CD4-positive, alpha-beta T cell treated with Interleukin-21 for 1 hour (primary cell): ENCODE measurements at places on chromosomes 6 and 20.
A peak's percentile ranks its signal among the peaks of the same experiment; 100 is the strongest.

DNA sequence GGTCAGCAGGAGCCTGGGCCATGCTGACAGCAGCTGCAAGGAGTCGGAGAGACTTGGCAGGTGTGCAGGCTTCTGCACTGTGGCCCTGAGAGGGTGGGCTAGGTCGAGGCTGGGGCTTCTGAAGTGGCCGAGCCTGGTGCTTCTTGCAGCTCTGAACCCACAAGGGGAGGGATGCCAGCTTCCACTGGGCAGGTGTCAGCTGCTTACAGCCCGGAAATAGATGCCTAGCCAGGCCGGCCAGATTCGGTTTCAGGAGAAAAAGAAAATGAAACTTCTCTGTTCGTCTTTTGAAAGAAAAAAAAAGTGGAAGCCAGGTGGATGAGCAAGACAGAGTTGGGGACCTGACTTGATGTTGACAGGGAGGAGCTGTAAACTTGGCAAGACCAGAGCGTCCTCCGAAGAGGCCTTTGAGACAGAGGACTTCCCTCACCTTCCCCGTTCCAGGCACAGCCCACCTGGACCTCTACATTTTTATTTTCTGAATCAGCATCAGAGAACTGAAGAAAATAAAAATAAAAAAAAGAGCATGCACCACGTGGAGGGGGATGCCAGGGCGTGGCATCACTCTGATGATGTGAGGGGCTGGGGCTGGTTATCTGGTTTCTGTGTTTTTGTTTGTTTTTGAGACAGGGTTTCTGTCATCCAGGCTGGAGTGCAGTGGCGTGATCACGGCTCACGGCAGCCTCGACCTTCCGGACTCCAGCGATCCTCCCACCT lies at the start of gene ZBP1:
ZBP1 (minus strand) TSS at position 153 of the 717 bp plus-strand sequence; CDS start at position 22, 131 bp downstream.
- DNase-seq = peak; percentile 74

GRCh38 chr6:10071631-10072220 lies 343.1 kb downstream of the TFAP2A start:
- no peak for DNase-seq

GRCh38 chr20:31803552-31804291 lies 15.4 kb upstream of the MYLK2 start:
- no peak for DNase-seq

GRCh38 chr20:43917380-43917779 lies 2.7 kb downstream of the TOX2 start:
- no peak for DNase-seq

DNA sequence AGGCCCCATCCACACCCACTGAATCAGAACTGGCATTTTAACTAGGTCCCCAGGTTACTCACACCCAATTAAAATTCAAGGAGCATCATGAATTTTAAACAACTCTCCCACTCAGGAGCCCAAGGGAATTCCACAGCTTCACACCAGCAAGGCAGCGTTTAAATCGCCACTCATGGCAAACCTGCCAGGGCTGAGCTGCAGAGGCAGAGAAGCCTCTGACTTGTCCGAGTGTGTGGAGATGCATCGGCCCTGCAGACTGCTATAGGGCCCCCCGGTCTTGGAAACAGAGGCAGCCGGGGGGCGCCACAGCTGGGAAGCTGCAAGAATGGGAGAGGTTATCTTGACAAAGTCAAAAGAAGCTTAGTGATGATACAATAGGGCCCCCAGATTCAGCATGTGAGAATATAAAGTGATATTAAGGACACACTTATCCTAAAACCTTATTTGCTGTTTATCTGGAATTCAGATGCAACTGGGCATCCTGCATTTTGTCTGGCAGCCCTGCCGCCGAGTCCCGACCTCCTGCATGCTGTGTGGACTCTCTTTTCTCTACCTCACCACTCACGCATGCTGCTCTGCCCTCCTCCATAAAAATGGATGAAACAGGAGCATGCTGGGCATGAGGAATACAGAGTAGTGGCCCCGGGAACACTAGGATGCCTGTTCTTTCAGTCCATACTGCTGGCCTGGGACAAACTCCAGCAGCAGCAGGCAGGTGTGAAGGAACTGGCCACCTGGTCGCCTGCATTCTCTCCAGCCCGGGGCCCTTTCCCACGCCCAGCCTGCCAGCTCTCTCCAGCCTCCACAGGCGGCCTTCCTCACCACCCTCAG lies 126.1 kb downstream of the PXDC1 start:
- DNase-seq = no peak

DNA sequence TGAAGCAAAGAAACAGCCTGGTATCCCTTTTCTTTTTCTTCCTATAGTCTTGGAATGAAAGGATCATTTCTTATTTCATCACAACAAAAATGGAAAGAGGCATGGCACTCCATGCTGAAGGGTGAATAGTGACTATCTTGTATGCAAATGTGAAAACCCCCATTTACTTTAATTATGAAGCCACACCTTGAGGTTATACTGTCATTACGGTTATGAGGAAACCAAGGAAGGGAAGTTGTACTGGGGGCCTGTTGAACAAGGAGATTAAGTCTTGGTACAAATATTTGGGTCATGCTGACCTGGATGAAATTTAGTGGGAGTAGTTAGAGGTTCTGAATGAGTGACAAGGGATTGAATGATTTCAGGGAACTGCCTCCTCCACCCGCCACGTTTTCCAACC lies 8.7 kb upstream of the STXBP5 start:
- DNase-seq = no peak

DNA sequence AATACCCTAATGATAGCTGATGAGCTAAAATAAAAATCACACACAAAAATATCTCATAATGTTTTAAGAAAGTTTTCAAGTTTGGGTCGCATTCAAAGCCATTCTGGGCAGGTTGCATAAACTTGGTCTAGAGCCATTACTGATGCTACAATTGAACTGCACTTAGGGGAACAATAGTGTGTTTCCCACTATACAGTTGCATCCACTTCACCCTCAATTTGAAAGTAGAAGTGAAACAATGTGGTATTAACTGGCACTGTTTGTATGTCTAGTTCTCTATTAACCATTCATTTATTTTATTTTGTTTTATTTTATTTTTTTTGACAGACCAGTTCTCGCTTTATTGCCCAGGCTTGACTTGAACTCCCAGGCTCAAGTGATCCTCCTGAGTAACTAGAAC lies 23.0 kb upstream of the STK38 start:
- DNase-seq = no peak

DNA sequence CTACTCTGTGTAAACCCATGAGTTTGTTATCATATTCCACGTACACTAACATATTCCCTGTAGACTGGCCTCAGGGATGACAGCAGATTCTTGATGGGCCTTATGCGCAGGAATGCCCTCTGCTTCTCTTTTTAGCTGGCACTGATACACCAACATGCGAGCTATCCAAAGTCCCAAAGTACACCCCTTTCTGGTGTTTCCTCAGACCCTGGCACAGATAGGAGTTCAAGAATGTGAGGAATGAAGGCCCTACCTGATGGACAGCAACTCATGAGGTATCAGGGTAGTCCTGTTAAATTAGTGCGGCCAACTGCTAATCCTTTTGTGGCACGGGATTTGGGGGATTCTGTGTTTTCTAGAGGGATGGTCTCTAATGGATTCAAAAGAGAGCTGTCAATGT lies 93.0 kb downstream of the BACH2 start:
- DNase-seq = no peak

- DNase-seq = peak; percentile 67
Observed at GRCh38 chr6:155177363-155177961, 86.4 kb upstream of the CLDN20 start.

DNA sequence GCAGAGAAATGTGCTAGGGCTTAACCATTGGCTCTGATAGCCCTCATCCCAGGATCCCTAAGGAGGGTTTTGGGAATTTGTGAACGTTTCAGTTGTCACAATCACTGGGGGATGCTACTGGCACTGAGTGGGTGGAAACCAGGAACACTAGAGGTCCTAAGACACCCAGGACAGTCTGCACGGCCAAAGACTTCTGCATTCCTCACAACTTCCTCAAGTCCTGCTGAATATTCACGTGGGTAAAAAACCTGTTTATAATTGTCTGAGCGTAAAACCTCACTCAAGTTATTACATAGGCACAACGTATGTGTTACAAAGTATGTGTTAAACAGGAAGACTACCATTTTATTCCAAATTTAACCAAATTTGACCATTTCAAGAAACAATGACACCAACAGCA lies 52.4 kb downstream of the GMDS start:
- no peak for DNase-seq

- no peak for DNase-seq
Observed at GRCh38 chr20:50230871-50231560, 40.4 kb downstream of the CEBPB start.

DNA sequence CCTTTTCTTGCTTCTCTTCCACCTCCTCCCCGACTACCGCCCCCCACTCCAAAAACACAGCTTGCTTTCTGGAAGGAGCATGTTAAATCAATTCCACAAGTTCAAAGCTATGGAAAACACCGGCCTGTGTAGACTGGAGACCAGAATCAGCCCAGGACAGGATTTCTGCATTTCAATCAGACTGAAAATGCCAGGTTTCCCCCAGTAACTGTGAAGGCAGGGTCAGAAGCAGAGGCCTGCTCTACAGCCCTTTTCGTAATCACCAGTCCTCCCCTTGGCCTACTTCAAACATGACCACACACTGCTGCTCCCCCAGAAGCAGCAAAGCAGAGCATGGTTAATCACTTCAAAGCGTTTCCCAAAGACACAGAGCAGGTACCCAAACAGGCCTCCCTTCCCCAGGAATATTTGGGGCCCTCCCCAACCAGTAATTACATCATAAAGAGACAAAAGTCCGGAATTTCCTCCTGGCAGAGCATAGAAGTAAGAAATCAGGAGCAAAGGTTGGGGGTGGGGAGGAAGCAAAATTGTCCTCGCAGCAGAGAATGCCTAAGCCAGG lies 38.4 kb downstream of the ZMYND8 start:
- no peak for DNase-seq

- DNase-seq = no peak
Observed at GRCh38 chr20:38498909-38499308, 26.3 kb downstream of the RALGAPB start.

GRCh38 chr6:104789770-104790190 lies 69.9 kb downstream of the HACE1 start:
- peak; percentile 45 for DNase-seq

GRCh38 chr20:2022163-2022562 lies 28.3 kb upstream of the PDYN start:
- DNase-seq = no peak

DNA sequence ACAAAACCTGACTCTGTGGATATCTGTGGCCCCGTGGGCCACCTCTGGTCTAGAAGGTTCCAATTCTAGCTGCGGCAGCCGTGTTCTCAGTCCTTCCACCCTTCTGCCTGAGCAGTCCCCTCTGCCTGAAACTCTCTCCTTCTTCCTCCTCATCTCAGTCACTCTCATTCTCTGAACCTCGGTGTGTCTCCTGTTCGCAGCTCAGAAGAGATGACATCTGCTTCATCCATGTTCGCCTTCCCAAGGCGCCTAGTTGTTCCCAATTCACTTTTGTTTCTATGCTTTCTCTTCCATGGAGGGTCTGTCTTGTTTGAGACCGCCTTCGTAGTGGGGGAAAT lies 95.5 kb downstream of the CEBPB start:
- no peak for DNase-seq

GRCh38 chr6:105921781-105922180 lies 164.4 kb upstream of the PRDM1 start:
- DNase-seq = no peak

GRCh38 chr20:46400828-46401477 lies 5.5 kb downstream of the ELMO2 start:
- peak; percentile 82 for DNase-seq

- no peak for DNase-seq
Observed at GRCh38 chr20:5731753-5732366, 18.3 kb upstream of the SHLD1 start.

DNA sequence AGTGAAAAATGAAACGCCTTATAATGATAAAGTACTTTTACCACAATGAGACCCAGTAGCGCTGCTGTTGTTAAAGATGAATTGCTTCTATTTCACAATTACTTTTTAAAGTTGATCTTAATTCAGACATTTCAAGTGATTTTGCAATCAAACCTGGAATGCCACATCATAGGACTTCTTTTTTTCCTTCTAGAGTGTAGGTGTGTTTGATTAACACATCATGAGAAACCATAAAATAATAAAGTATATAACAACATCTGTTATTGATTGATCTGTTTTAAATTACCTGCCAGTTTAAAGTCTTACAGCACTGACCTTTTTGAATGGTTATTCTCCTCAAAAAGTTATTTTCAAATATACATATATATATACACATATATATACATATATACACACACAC lies 38.6 kb downstream of the HEBP2 start:
- DNase-seq = no peak

DNA sequence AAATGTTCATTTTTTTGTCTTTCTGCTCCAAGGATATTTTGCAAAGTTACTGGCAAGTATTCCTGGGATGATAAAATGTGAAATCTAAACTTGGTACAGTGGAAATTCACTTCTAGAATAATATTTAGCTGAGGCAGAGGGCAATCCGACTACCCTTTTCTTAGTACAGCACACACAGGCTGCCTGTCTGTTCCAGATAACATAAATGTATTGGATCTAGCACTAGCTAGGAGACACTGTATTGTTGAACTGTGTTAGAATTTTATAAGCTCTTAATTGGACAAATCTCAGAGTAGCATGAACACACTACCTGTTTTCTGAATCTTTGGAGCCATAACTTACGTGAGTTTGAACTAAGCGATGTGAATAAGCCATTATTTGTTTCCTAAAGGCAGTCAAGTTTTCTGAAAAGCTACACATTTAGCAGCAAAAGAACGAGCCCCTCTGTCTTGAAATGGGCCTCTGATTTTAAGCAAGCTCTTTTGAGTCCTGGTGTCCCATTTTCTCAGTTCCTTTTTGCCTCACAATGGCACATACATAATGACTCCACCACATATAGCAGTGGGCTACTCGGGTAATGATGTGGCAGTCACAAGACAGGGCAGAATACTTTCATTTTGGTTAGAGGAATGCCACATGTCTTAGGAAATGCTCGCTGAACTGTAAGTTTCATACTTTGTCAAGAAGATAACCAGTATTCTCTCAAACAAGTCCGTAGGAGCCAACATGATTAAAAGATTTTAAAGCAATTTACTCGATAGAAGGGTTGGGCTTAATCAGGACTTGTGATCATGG lies 116.5 kb upstream of the ESR1 start:
- DNase-seq = peak; percentile 49

- no peak for DNase-seq
Observed at GRCh38 chr6:7236306-7237209, 76.4 kb downstream of the SSR1 start.

- DNase-seq = no peak
Observed at GRCh38 chr6:14453712-14454472, 336.3 kb downstream of the CD83 start.

- no peak for DNase-seq
Observed at GRCh38 chr6:75489025-75489424, 4.6 kb downstream of the FILIP1 start.
